ENCODE measurements at places on chromosomes 2 and 18.

DNA sequence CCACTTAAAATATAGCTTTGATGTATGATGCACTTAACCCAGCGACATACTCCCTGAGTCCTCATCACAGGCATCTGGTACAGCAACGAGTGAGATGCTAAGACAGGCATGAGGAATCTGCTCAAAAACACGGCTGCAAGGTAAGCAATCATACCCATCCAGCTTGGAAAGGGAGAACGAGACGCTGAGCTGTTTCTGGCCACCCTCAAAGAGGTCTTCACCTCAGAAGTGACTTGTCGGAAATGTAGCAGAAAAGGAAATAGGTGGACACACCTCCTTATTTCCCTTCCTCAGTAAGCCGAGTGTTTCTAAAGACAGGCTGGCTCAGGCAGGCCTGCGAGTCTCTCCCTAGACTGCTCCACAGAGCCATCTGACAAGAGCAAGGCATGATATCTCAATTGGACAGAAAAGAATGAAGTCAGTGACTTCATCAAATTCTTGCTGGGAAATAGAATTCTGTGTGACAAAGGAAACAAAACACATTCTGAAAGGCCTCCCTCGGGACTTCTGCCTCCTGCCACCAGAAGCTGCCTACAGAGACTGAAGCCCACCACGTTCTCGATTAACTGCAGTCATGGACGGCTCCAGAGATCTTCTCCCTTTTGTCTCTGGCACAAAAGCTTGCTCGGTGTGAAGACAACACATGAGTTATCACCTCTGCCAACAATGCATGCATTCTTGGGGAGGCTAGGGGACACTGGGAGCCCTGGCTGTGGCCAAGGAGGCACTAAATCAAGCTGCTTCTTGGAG, 84.3 kb downstream of the UXS1 start:
- no peak for DNase-seq

DNA sequence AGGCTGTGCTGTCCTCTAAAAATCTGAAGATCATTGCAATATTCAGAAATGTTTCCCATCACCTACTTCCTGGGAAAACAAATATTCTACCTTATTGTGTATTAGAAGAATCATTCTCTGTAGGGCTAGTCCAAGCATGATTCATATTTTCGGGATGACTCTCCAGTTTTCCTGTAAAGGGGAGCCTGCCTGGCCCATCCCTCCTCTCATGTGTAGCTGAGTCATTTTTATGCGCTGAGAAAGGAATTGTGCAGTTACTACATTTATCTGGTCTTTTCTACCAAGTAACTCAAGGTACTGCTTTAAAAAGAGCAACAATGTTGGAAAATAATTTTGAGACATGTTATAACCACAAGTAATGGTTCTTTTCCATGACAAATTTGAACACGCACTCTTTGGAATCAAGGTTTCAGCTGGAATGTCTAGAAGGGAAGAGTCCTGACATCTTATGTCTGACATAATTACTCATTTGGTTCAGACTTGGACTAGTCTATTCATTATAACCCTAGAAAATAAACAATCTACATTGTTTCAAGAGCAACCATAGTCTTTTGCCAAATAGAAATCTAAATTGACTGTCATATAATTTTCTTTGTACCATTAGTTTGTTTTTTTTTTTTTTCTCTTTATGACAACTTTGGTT, 6.6 kb downstream of the DSG3 start:
- DNase-seq = no peak

DNA sequence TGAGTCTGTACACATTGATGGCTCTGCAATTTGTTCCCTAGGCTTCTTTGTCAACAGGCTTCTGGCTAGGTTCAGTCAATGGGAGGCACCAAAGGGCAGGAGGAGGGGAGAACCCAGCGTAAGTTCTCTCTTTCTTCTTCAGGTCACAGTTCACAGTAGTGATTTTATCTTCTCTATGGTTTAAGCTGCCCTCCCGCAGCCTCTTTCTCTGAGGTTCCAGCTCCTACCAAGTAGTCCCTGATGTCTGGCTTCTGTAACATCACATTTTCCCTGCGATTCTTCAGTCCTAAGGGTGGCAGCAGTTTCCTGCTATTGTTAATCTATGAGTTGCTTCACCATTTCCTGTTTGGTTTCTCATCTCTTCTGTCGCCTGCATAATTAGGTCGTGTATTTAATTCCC, 107.4 kb downstream of the CPO start:
- no peak for DNase-seq

- DNase-seq = no peak
Observed at GRCh38 chr2:113064898-113065297, 2.9 kb upstream of the IL1F10 start.

- DNase-seq = no peak
Observed at GRCh38 chr2:20222769-20223406, 2.0 kb downstream of the SDC1 start.

DNA sequence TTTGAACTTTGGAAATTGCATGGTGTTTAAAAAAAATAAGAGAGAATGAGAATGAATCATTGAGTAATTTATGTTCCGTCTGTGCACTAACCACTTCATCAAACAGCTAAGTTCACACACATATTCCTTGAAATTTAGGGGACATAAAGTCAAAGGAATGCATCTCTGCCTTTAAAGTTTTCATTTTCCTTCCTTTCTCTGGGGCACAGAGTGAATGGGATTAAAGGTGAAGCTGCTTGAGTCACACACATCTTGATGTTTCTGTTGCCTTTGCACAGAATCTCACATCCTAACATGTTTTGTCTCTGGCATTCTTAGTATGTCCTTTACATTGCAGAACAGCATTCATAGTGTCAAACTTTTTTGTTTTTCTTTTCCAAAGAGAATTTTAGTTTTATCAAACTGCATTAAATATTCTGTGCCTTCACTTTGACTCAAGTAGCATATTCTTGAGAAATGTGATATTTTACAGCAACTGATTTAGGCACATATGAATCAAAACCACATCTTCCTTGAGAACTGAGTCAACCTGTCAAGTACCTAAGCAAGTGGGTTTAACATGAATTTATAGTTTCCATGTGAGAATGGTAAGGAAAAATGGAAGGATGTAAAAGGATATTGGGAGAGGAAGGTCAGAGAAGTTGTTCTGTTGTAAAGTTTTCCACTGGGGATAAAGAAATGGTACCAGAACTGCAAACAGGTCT, 169.1 kb upstream of the THUMPD2 start:
- DNase-seq = no peak

DNA sequence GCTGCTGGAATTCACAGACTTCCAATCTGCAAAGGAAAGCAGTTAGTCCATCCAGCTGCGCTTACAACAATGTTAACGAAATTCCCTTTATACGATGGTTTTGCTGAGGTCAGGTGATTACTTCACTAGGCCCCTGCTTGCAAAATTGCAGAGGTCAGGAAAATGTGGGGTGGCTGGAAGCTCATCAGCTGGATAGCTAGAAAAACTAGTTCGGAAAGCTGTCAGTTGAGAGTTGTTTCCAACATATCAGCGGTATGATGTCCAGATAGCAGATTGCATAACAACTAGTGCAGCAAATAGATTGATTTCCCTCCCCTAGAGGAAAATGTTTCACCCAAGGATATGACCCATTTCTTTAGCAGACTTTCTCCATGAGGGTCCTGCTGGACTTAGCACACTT, 2021.1 kb upstream of the CELF4 start:
- DNase-seq = no peak

DNA sequence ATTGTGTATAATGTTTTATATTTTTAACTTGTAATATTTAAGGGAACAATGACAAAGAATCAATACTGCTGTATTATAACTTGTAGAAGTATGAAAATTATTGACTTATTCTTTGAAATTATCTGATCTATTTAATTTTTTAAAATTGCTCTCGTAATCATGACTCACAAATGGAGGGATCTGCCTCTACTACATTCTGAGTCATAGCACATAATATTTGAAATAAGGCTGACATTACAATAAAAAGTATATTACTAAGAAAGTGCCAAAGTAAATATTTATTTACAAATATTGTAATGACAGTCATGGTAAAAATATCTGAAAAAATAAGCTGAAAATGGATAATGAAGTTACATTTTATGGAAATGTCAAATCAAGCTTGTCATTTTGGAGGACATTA, 1144.6 kb upstream of the CDH2 start:
- no peak for DNase-seq

GRCh38 chr2:127463155-127463991, 45.1 kb downstream of the PROC start:
- no peak for DNase-seq

DNA sequence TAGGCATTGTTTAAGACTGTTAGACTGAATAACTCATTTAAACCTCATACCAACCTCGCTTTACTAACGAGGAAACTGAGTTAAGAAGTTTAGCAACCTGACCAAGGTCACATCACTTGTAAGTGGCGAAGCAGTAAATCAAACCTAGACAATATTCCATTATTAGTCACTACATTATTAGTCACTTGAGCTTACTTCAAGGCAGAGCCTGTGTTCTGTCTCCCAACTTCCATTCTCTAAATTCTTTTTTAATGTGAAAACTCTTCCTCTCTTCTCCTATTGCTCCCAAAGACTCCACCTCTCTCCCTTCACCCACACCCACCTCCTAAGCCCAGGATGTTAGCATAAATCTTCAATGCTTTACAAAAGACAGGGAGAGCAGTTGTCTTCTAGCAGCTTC, 156.5 kb downstream of the ARL6IP6 start:
- no peak for DNase-seq

- no peak for DNase-seq
Observed at GRCh38 chr2:238135601-238136150, 2.8 kb upstream of the KLHL30 start.

DNA sequence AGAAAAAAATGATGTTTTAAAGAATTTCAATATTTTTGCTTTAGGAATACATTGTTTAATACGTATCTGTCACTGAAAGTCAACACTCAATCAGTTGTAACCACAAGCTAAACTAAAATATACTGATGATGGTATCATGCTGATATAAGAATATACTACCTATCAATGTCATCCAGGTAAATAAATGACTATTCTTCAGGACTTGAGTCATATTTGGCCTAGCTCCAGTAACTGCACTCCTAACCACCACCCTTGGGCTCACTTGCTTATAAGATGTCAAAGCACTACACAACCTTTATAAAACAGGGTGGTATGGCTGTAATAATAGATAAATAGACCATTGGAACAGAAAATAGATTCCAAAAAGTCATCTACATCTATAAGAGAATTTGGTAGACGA, 48.8 kb downstream of the RND3 start:
- no peak for DNase-seq

GRCh38 chr2:101818531-101819451, 121.3 kb downstream of the MAP4K4 start:
- DNase-seq = no peak

DNA sequence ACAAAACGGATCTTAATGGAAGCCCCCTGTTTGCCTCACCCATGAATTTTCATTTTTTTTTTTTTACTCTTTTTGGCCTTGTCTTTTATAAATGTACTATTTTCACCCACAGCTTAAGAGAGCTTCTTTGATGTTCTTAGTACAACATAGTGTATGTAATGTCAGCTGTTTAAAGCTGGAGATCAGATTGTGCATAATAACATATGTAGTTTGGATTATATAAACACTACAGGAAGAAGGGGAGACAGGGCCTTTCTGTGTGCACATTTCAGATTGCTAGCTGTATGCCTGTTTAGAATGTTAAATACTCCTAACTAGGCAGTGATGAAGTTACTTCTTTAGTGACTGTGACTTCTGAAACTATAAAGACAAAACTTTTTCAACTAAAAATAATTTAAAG, 2.1 kb upstream of the TANC1 start:
- DNase-seq = no peak

- DNase-seq = no peak
Observed at GRCh38 chr18:48052842-48053241, 122.4 kb upstream of the SMAD2 start.

- no peak for DNase-seq
Observed at GRCh38 chr2:4073026-4073569, 369.7 kb downstream of the DCDC2C start.

- no peak for DNase-seq
Observed at GRCh38 chr18:9829397-9829712, 56.4 kb upstream of the TXNDC2 start.

GRCh38 chr18:12658426-12659138, 675 bp upstream of the SPIRE1 start:
- DNase-seq = no peak

GRCh38 chr2:106012591-106013347, 181.3 kb downstream of the UXS1 start:
- no peak for DNase-seq

DNA sequence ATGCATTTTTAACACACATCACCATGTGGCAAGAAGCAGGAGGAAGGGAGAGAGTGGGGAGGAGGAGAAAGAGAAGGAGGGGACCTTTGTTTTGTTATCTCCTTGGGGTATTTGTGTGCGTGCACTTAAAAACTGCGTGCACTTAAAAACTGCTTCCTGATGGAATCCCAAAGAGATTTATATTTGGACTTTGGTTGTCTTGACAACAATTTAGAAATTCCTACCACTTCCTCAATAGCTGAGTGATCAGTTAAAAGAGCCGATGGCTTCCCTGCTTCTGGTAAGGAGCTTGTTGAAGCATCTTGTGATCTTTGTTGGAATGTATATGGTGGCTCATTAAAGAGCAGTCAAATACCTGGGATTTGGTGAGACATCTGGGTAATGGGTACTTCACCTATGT, 4.5 kb downstream of the RAB31 start:
- DNase-seq = no peak

DNA sequence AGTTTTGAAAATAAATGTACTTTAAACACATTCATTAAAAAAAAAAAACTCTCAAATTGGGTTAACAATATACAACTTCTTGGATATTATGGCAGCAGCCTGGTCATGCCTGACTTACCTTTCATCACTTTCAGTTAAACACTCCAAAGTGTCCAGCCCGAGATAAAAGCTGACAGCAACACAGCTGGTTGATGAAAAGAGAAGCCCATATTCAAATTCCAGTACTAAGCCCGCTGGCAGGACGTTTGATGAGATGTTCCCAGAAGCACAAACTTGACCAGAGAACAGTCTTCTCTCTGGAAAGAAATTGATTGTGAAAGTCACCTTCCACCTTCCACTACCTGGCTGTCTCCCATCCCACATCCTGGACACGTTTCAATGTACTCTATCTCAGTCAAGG, 586.3 kb downstream of the TDRD15 start:
- no peak for DNase-seq

GRCh38 chr2:100291152-100291970, 30.9 kb downstream of the LONRF2 start:
- DNase-seq = no peak

DNA sequence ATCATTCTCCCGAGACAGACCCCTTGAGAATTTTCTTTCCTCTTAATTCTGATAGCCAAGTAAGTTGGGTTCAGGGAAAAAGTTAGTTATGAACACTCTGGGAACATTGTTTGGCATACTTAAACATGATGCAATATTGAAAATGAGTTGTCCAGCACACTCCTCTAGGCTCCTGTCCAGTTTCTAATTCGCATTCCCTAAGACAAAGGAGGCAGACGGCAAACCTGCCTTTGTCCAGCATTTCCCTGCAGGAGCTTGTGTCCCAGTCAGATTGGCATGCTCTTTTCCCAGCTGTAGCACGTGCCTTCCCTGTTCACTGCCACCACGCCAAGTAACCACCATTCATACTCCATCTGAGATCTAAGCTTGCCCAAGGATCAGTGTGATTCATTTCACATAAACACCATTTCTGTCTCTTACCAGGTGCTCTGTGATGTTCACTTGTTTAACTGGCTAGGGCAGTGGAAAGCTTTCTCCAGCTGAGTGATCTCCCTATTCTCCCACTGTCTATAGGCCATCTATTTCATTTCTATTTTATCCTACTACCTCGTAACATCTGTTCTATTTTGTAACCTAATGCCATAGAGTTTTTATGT, 150.0 kb upstream of the EPB41L3 start:
- DNase-seq = no peak

- no peak for DNase-seq
Observed at GRCh38 chr2:152578573-152578972, 138.7 kb downstream of the PRPF40A start.
